ENCODE measurements at places on chromosomes 13 and 19.
A peak's percentile ranks its signal among the peaks of the same experiment; 100 is the strongest.

DNA sequence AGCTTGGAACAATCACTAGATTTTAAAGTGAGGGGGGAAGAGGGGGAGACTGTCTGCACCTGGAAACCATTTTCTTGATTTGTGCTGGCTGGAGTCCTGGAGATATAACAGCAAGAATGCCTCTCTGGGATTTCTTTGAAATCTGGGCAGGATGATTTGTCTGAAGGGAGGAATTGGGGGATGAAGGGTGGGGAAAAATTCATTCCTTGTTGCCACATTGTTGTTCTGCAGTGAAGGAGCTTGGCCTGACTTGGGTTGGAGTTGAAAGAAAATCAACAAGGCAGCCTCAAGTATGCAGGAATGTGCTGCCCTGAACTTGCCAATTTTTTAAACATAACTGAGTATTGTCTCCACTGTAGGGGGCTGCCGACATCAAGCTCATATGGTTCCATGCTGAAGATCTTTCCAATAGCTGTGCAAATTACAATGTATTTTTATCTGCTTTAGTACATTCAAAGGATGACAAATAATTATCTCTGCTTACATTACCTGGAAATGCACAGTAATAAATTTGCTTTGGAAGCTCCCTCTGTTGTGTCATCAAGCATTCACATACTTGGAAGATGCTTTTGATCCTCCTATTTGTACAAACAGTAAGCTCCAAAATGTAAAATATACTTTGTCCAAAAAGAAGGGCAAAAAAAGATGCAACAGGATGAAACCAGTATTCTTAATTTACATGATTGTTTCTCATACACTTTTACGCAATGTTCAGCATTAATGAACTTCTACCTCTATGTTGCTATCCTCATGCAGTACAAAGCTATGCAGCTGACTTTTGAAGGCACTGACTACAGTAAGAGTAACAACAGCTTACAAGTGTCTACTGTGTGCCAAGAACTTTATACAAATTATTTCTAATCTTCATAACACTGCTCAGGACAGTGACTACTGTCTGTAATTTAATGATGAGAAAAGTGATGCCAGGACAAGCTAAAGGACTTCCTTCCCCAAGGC is 627.9 kb upstream of the KLF12 start:
- DNase-seq = no peak

- DNase-seq = no peak
These were observed 15.1 kb upstream of the TRPC4 start for GRCh38 chr13:37884674-37885073.

DNA sequence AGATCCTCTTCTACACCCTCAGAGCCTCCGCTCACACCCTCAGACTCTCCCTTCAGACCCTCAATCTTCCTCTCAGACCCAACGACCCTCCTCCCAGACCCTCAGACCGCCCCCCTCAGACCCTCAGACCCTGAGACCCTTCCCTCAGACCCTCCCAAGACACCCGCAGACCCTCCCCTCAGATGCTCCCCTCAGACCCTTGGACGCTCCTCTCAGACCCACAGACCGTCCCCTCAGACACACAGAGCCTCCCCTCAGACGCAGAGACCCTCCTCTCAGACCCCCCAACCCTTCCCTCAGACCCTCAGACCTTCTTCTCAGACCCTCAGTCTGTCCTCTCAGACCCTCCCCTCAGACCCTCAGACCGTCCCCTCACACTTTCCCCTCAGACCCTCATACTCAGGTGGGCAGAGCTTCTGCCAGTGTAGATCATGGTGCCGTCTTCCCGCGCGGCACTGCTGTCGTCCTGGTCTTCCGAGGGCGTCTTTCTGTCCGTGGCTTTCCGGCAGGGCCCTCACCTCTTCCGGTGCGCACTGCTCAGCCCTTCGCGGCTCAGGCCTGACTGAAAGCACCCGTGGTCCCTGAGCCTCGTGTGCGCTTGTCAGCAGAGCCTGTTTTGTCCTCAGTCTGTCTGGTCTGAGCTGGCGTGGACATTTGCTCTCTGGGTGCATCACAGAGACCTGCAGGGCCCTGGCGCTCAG is 18.9 kb upstream of the TFDP1 start:
- DNase-seq = no peak

DNA sequence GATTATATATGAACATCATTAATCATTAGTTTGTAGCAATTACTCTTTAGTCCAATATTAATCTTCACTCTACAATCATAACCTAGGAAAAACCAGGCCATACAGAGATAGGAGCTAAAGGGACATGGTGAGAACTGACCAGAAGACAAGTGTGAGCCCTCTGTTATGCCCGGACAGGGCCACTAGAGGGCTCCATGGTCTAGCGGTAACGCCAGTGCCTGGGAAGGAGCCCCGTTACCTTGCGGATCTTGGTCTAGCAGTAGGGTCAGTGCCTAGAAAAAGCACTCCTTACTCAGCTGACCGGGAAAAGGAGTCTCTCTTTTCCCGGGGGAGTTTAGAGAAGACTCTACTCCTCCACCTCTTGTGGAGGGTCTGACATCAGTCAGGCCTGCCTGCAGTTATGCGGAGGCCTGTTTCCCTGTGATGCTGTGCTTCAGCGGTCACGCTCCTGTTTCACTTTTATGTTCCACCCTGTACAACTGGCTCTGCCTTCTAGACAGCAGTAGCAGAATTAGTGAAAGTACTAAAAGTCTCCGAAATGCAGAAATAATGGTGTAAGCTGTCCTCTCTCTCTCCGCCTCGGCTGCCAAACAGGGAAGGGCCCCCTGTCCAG is 13.8 kb downstream of the OR7D4 start:
- peak; percentile 24 for DNase-seq

DNA sequence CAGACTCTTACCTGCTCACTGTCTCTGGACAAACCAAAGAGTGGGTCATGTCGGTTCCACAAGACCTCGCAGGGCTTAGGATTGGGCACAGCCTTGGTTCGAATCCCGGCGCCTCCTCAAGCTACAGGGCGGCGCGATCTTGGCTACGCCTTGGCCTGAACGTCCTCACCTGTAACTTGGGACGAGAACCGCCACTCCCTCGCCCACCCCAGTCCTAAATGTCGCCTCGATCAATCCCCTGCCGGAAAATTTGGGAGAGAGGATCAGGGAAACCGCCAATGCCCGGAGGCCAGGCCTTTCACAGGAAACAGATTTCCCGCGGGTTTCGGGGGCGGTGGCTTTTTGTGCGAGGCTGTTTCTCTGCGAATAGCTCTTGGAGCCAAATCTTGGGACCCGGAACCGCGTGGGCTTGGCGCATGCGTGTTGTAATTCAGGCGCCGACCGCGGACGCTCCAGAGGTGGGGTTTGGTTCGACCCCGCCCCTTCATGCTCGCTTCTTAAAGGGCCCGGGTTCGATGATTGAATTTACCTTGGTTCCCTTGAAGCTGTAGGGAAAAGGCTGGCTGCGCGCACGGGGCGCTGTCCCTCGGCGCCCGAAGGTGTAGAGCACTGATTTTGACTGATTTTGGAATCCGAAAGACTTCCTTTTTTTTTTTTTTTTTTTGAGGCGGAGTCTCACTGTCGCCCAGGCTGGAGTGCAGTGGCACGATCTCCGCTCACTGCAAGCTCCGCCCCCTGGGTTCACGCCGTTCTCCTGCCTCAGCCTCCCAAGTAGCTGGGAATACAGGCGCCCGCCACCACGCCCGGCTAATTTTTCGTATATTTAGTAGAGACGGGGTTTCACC is at the start of gene NR2C2AP:
Gene NR2C2AP, minus strand, starts transcription at position 403 of the 845 bp plus-strand sequence. Its CDS starts 354 bp downstream, at position 49.
- DNase-seq = peak; percentile 82

- DNase-seq = no peak
These were observed 350.8 kb downstream of the MYO16 start for GRCh38 chr13:108980237-108980636.

- no peak for DNase-seq
These were observed 8.9 kb upstream of the GDF15 start for GRCh38 chr19:18377026-18377425.

Data from stimulated activated CD8-positive, alpha-beta memory T cell treated with anti-CD3 and anti-CD28 coated beads, Interleukin-2, amount 100 ng/mL, for 1 hour (primary cell).